Myocyte (in vitro differentiated cells): ENCODE measurements at places on chromosomes 16 and 17. TPM values are rescaled to one million over a fixed set of nuclear protein-coding genes. Genes with fewer than 3 reads are reported as not detected.

The SEPTIN1 gene
- total RNA-seq: 0.13 TPM in 1 of 2 replicates, not detected in the other

The KCNH4 gene
- not detected in 2 replicates for total RNA-seq

The PPM1E gene
- total RNA-seq: 3.4 and 11.1 TPM in 2 replicates

The TSPAN10 gene
- 7.3 and 10.6 TPM in 2 replicates for total RNA-seq

The KRTAP2-3 gene
- 0.19 TPM in 1 of 2 replicates, not detected in the other for total RNA-seq

The HSD11B2 gene
- total RNA-seq: 6.1 and 31.3 TPM in 2 replicates

The IGF2BP1 gene
- total RNA-seq: 6.7 and 9.3 TPM in 2 replicates

The KCNG4 gene
- 0.05 TPM in 2 replicates for total RNA-seq

DNA sequence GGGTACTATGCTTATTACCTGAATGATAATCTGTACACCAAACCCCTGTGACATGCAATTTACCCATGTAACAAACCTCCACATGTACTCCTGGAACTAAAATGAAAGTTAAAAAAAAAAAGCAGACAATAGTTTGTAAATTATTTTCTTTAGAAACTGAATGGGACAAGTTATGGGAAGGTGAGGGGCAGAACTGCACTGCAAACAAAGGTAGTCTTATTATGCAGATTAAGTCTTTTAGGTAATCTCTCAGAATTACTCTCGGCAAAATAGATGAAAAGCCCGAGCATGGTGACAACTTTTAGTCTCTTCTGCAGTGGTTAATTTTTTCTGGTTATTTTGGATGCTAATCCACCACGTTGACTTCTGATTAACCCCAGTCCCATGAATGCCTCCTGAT, 25.5 kb downstream of the LDAF1 start:
- no peak for DNase-seq

DNA sequence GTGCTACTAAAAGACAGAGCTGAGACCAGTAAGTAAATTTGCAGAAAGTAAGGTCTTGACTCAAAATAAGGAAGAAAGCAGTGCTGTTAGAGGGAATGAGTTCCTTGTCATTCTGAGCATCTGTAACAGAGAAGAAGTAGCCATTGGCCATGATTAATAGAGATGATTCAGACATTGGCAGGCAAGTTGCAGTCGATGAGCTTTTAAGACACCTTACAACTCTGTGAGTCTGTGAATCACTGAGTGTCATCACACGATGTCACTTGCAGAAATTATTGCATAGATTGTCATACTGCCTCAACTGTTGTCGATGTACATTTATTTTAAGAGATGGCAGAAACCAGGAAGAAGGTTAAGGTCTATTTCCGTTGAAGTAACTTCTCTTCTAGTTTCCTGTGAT, 201.1 kb upstream of the CDH13 start:
- DNase-seq: no peak

GRCh38 chr17:7553356-7553755, 4.5 kb downstream of the TNFSF12 start:
- DNase-seq: no peak

GRCh38 chr17:44211281-44212265, 7.9 kb downstream of the UBTF start:
- no peak for DNase-seq

- no peak for DNase-seq
Measured at GRCh38 chr16:28167730-28168129, 44.0 kb downstream of the XPO6 start.

DNA sequence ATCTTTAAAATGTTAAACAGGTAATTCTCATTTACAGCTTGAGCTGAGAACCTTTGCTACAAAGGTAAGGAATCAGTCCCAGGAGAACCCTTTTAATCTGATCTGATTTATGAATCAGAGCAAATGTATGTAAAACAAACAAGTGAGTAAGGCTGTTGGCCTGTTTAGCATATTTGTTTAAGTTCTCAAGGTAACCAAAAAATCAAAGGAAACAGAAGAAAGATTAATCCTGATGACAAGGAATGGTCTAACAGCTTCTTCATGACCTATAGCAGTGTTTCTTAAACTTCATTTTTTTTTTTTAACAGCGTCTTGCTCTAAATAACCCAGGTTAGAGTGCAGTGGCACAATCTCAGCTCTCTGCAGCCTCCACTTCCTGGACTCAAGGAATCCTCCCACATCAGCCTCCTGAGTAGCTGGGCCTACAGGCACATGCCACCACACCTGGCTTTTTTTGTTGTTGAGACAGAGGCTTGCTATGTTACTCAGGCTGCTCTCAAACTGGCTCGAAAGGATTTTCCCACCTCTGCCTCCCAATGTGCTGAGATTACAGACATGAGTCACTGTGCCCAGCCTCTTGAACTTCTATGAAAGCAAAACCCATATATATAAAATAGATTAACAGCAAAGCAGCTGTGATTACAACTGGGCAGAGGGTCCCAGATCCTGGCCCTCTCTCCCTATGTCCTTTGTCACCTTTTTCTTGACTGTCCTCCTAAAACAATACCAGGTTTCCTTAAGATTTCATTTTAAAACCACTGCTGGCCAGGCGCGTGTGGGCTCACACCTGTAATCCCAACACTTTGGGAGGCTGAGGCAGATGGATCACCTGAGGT, 5.1 kb upstream of the JPT1 start:
- no peak for DNase-seq

- no peak for DNase-seq
Measured at GRCh38 chr16:12708266-12708665, 95.4 kb downstream of the CPPED1 start.

GRCh38 chr17:32222621-32223020, 43.0 kb upstream of the RHBDL3 start:
- no peak for DNase-seq

DNA sequence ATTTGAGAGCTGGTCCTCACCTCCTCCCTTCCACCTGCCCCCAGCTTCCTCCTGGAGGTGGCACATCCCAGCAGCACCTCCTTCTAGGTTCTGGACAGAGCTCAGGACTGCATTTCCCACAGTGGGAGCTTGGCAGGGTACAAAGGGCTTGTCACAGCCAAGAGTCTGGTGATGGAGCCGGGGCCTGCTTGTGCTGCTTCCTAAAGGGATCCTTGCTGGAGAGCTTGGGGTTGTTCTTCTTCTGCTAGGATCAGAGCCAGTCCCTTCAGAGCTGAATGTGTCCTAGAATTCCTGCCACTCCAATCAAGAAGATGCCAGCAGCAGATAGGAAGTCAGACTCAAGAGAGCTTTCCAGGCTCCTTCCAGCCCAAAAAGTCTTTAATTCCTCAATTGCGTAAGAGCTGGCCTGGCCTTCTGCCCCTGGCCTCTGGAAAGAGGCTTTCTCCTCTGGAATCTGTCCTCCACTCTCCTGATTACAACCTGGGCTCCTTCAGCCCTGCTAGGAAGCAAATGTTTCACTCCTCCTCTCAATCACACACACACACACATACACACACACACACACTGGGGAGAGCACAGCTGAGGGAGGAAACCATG, 4.4 kb downstream of the CD300E start:
- no peak for DNase-seq

DNA sequence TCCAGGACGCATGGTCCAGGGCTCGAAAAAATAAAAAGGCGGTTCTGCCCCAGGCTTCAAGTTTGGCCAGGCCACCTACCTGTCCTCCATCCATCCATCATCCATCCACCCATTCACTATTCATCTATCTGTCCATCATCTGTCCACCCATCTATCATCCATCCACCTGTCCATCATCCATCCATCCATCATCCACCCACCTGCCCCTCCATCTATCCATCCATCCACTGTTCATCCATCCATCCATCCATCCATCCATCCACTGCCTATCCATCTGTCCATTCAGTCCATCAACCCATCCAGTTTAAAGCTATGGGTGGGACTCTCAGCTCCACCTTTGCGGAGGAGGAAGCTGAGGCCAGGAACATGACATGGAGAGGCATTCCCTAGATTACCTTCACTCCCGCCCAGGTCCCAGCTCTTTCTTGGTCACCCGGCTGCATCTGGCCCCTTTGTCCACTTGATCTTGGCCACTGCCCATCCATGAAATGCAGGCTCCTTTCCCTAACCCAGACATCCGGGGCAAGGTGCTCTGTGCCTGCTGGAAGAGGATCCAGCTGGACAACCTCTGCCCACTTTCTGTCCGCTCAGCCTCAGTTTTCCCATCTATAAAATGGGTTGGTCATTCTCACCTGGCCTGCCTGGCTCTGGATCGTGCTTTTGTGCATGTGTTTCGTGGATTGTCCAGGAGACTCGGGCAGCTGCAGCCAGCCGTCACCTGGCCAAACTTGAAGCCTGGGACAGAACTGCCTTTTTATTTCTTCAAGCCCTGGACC, 236.0 kb upstream of the CIBAR2 start:
- no peak for DNase-seq

DNA sequence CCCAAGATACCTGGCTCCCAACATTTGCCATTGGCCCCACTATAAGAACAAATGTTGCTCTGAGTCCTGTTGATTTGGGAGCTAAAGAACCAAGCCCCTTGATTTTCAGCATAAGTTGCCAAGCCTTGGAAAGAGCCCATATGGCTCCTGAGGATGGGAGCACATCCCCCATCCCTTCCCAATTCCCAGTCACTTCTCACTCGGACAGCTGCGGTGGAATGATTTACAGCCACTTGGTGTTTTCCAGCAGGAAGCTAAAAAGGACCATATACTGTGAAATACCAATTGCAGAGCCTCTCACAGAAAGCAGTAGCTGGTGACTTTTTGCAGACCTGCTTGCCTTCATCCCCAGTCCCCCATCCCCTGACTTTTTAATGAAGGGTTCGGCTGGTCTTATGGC, 524.6 kb downstream of the GRIN2A start:
- DNase-seq: no peak

GRCh38 chr16:49474741-49475140, 101.1 kb downstream of the C16orf78 start:
- no peak for DNase-seq

- DNase-seq: no peak
Measured at GRCh38 chr17:5915337-5915736, 154.8 kb upstream of the WSCD1 start.

DNA sequence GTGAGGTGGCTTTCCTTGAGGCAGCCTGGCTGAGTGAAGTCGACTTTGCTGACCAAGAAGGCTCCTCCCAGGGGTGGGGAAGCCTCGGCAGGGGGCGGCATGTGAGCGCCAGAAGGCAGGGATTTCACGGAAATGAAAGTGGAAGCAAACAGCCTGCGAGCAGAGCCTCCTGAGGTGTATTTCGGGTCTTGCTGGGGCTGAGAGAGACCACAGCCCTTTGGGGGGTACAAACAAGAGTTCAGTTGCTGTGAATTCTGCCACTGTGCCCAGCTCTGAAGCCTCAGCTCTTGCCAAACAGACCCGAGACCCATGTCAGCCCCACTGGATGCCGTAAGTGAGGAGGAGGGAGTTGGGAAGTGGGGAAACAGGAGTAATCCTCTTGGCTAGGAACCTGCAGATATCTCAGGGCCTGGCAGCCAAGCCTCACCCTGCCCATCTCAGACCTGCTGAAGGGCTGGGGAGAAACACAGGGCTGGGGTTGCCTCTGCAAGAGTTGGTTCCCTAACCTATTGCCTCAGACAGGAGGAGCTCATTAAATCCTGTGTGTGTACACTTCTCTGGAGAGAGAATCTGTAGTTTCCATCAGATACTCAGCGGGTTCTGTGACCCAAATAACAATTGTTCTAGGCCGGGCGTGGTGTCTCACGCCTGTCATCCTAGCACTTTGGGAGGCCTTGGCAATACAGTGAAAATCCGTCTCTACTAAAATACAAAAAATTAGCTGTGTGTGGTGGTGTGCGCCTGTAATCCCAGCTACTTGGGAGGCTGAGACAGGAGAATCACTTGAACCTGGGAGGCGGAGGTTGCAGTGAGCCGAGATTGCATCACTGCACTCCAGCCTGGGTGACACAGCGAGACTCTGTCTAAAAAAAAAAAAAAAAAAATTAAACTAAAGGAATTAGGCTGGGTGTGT, at the start of gene IFI35:
IFI35 (plus strand) TSS at position 146 of the 913 bp plus-strand sequence; CDS start at position 310, 164 bp downstream.
- peak; percentile 78 for DNase-seq

GRCh38 chr16:81846105-81846504, 67.0 kb downstream of the PLCG2 start:
- no peak for DNase-seq

GRCh38 chr16:2687531-2688308, 5.4 kb downstream of the KCTD5 start:
- no peak for DNase-seq

DNA sequence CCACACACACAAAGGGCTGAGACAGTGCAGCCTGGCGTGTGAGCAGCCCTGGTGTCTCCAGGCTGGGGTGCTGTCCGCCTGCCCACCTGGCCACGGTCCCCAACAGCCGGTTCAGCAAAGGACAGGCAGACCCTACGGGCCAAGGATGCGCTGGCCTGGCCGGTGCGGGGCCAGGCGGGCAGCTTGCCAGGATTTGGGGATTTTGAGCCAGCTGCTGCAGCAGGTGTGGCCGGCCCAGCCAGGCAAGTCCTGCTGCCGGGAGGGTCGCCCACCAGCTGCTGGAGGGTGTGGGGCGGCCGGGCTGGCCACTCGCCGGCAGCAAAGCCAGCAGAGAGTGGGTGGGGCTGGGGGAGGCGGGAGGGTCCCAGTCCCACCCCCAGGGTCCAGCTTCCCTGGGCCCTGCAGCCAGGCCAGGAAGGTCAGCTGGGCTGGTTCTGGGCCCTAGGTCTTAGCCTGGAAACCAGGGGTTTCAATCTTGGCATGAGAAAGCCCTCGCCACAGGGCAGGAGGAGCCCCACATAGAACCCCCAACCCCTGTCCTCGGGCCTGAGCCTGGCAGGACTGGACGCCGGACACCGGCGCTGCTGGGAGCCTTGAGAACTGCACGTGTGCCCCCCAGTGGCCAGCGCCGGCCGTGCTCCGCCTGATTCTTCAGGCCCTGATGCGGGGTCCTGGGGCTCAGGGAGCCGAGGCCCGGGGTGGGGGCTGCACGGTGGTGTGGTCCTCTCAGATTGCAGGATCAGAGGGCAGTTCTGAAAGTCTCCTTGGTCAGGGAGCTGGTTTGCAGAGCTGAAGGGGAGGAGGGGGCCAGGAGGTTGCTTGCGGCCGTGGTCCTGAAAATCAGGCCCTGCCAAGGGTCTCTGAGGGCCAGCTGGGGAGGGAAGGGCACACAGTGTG, 17.6 kb upstream of the SSTR5 start:
- DNase-seq: peak; percentile 93

DNA sequence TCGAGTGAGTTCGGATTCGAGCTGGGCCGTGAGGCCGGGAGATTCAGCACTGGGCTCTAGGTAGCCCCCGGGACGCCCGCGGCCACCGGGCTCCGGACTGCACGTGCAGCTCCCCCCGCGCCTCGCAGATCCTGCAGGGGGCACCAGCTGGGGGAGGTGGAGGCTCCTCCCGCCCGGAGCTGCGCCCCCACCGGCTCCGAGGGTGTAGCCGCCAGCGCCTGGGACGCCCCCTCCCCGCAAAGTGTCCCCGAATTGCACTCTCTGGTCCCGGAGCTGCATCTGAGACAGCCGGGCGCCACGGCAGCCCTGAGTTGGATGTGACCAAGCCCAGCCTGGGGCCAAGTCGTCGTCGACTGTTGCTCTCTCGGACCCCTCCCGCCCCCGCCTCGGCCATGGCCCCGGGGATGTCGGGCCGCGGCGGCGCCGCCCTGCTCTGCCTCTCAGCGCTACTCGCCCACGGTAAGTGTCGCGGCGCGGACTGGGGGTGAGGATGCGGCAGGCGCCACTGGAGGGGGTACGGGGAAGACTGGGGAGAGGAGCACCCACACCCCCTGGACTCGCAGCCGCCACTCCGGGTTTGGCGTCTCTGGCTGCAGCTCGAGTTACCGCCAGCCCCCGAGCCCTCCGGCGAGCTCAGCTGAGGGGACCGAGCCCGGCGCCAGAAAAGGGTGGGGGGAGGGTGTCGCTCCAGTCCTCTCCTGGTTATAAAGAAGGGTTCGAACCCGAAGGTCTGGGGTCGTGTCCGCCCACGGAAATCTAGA, 1.5 kb downstream of the TMEM132E start:
- no peak for DNase-seq
